ENCODE measurements at places on chromosomes 6 and 20.

DNA sequence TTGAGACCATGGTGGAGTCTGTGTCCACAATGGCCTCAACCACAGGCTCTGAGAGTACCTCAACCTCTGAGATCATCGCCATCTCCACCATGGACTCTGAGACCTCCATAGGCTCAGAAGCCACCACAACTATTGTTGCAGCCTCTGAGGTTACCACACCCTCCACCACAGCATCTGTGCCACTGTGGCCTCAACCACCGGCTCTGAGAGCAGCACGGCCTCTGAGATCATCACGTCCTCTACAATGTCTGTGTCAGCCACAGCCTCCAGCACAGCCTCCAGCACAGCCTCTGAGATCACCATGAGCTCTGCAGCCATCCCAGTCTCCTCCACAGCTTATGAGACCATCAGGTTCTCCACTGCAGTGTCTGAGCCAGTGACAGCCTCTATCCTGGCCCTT is 19.4 kb upstream of the MUC21 start:
- DNase-seq, result no peak

GRCh38 chr20:56552911-56553629 is 20.0 kb downstream of the FAM209B start:
- no peak for DNase-seq

- DNase-seq, result no peak
Observed at GRCh38 chr6:154337406-154338005, 19.1 kb downstream of the IPCEF1 start.

- no peak for DNase-seq
Observed at GRCh38 chr6:1327630-1328029, 15.7 kb downstream of the FOXQ1 start.

DNA sequence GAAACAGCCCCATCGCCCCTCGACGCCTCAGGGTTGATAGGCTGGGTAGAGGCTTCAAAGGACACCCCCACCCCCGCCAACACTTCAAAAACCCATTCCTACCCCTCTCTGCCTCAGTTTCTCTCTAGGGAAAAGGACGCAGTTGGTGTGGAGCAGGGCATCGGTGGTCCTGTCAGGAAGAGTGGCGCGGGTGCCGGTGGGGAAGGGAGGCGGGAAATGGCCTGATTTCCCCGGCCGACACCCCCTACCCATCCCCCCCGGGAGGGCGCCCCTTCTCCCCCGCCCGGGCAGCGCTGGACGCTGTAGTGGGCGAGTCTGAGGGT is 367 bp downstream of the NRSN2 start:
- DNase-seq, result no peak

- no peak for DNase-seq
Observed at GRCh38 chr6:150112233-150112632, 30.6 kb upstream of the PPP1R14C start.

- no peak for DNase-seq
Observed at GRCh38 chr6:1477432-1478090, 88.2 kb downstream of the FOXF2 start.

GRCh38 chr20:47748823-47749222 is 36.5 kb downstream of the SULF2 start:
- no peak for DNase-seq

- DNase-seq, result no peak
Observed at GRCh38 chr20:1816384-1817381, 78.5 kb upstream of the SIRPA start.

DNA sequence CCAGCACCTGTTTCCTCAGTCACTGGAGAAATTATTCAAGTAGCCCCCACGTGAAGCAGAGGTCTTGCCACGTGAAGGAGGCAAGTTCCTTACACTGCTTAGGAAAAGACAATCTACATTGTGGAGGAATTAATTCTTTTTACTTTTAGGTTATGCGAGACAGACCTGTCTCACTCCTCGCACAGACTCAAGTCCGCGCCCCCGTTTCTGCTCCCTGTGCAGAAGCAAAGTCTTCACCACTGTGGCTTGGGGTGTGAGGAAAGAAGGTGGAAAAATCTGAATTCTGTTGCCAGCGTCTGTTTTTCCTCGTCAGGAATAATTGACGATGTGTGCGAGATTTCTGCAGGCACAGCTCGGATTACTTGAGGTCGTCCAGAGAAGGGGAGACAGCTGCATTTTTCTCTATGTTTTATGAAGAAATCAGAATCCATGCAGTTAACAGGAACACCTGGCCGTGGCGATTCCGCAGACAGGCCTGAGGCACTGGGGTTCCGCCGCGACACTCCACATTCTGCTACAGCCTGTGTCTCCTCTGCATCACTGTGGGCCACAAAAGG is 185.1 kb downstream of the SMOC2 start:
- no peak for DNase-seq

DNA sequence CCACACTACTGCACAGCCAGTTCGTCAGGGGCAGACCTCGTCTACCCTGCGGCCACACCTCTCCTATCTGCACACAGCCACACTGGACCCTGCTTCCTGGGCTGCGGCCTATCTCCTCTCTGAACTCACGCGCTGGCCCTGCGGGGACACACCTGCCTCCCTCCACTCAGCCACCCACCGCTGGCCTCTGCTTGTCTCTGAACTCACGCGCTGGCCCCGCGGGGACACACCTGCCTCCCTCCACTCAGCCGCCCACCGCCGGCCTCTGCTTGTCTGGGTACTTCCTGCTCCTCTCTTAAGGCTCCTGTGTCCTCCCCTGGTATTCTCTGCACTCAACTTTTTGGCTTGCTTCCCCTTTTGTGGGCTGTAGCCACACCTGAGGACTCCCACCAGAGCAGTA is 52.3 kb downstream of the HUS1B start:
- no peak for DNase-seq

GRCh38 chr6:117544716-117545115 is 57.6 kb downstream of the GOPC start:
- DNase-seq, result no peak

DNA sequence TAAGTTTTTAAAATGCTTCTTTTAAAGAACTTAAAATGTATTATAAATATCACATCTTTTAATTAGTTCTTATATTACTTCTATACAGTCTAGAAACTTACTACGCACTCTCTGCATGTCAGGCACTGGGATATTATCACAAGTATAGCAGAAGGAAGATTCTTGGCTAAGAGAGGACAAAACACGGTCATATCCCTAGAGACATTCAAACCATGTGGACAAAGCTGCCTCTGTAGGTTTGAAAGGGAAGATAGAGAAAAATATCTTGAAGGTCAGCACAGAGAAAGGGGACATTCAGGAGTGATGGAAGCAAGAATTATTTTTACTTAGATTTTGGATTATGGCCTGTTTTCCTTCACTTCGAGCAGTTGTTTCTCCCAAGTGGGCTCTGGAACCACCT is 64.1 kb downstream of the LRRC1 start:
- no peak for DNase-seq

- no peak for DNase-seq
Observed at GRCh38 chr6:25407431-25407830, 128.3 kb downstream of the CARMIL1 start.

DNA sequence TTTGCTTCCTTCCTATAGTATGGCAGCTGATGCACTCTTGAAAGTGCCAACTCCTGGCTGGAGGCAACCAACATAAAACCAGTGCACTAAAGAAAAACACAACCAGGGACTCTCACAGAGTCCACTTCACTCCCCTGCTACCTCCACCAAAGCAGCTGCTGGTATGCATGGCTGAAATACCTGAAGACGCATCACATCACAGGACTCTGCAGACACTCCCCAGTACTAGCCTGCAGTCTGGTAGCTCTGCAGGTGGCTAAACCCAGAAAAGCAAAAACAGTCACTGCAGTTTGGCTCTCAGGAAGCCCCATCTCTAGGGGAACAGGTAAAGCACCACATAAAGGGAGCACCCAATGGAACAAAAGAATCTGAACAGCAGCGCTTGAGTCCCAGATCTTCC is 473.0 kb upstream of the SPTLC3 start:
- no peak for DNase-seq

DNA sequence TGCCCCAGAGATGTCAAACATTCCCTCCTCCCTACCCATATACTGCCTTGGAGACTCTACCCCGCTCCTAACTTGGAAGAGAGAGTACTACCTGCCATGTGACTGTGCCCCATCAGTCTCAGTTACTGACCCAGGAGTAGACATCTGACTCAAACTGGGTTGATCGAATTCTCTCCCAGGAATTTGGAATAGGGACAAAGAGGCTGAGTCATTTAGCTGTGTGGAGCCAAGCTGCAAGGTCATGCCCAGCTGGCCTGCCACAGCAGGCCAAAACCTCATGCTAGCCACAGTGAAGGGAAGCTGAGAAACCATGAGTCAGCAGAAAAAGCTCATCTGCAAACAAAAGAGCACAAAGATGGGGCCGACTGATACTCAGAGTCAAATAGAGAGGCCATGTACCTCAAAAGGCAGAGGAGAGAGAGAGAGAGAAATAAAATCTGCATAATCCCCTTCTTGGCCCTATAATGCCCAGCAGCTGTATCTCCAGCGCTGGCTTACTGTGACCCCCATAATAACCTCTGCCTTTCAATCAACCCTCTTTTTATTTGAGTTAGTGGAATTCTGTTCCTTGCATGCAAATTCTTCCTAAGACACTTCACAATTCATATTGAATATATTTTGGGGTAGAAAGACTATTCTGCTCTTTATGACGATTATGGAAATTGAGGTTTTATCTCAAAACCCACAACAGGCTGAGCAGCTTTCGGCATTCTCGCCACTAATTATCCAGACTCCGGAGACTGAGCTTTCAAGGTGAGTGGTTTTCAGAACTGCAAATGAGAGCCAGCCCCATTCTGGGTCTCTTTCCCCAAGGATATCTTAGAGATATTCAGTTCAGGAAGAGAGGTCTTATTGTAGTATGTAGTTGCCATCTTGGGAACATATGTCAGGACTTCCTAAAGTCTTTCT is 21.4 kb upstream of the AKIRIN2 start:
- DNase-seq, result peak; percentile 29

DNA sequence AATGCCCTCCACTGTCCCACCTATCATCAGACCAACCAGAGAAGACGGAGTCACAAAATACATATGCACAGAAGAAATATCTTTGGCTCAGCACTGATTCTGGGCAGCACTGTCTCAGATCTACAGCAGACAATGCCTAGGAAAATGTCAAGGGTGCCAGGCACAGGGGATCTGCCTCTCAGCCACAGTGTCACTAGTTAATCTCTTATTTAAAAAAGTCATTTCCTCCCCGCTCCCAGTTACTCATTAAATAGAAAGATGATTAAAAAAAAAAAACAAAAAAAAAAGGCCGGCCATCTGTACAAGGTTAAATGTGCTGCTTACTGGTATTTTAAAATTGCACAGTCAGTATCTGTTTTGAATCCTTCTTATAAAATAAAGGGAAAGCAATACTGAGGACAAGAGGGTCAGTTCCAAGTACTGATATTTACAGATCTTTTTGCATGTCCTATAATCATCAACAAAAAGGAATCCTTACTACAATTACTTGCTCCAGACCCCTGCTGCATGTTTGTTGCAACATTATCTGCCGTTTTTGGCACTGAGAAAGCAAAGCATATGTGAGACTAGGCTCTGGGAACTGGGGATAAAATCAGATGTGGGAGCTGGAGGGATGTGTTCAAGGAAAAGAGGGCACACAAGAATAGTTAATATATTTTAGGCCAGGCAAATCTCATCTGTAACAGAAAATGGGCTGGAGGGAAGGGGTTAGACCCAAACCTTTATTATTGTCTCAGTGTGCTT is 299.3 kb downstream of the KIF16B start:
- DNase-seq, result no peak

- peak; percentile 73 for DNase-seq
Observed at GRCh38 chr20:50186151-50186885, 4.3 kb upstream of the CEBPB start.

DNA sequence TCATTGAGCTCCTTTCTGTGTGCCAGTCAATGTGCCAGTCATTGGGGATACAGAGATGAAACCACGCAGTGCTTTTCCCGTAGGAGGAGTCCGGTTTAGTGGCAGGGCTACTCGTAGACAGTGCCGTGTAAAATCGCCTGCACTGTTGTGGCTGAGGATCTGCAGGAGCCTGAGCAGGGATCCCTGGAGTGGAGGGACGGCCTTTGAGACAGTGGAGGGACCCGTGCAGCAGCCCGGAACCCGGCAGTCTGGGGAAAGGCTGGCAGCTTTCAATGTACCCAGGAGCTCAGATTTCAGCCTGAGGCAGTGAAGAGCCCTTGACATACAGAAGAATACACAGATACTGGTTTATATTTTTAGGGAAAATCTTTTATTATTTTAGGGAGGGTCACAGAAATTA is 203.3 kb downstream of the ARID1B start:
- no peak for DNase-seq

DNA sequence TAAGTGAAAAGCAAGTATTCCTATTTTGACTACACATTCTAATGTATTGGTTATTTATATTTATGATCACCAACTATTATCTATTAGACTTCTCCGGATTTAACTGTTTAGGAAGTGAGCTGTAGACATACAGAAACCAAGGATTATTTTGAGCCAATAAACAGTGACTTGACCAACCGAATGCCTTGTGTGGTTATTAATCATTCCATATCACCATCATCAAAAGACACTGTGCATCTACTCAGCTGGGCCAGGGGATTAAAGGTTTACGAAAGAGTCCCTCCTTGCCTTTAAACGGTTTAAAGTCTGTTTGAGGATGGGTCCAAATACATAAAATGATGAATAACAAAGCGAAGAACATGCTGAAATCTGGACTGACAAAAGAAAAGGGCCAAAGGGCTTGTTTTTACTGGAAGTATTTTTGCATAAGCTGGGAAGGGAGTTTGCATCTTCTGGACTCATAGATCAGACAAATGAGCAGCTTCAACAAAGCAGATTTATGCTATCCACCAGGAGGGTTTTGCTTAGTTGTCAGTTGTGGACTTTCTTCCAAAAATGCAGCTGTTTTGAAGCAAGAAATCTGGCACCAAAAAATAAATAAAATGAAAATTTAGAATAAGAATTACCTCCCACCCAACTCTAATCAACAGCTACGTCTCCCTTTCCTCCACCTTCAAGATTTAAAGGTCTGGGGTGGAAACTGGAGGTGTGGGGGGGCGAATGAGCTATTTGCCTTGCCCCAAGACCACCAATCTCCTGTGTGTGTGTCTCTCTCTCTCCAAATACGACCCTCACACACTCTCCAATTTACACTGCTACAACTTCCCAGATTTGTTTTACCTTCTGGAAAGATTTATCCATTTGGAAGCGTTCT is 33.6 kb upstream of the ID4 start:
- no peak for DNase-seq

- no peak for DNase-seq
Observed at GRCh38 chr20:39376788-39377187, 414.6 kb downstream of the DHX35 start.

- no peak for DNase-seq
Observed at GRCh38 chr20:8829256-8829655, 239.6 kb upstream of the PLCB4 start.

DNA sequence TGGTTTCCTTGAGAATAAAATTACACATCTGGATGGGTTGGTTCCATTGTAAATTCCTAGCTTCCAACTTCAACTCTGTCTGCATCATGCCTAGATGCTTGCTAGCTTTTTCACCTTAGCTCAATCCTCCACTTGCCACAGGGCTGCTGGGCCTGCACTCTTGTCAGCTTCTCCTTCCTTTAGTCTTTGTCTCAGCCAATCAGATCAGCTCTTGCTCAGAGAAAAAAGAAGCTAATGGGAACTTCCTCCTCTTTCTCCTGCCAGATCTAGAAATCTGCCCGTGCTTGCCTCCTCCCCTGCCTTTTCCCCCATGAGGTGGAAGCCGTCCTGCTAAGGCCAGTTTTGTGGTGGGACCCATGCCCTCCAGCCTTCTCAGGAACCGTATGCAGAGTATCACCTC is 18.5 kb downstream of the RAE1 start:
- DNase-seq, result no peak
